ENCODE measurements at places on chromosomes 11 and 22.

DNA sequence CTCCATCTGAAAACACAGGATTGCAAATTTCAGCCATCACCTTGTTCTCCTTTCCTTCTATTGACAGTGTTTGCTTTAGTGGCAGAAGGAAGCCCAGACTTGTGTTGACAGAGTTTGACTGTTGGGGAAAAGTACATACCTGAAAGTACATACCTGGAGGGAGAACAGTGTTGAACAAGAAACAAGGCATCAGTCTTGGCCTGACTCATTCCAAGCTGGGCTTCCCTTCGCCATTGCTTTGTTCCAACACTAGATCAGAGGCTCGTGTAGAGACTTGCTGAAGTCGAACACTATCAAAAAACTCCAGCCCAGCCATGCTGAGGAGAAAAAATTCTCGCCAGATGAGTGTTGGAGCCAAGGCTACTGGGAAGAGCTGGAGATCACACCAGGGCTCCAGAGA is 133.4 kb downstream of the BBOX1 start:
- DNase-seq = no peak

- no peak for DNase-seq
Measured at GRCh38 chr22:39092111-39092862, 4.8 kb upstream of the APOBEC3H start.

- no peak for DNase-seq
Measured at GRCh38 chr22:36739185-36739584, 35.6 kb upstream of the CACNG2 start.

GRCh38 chr22:19626042-19626587 is 88.2 kb upstream of the SEPTIN5 start:
- no peak for DNase-seq

GRCh38 chr11:10307022-10307399 is 2.1 kb downstream of the ADM start:
- no peak for DNase-seq

GRCh38 chr11:95231881-95232605 is 1.0 kb upstream of the SESN3 start:
- DNase-seq = peak; percentile 60

DNA sequence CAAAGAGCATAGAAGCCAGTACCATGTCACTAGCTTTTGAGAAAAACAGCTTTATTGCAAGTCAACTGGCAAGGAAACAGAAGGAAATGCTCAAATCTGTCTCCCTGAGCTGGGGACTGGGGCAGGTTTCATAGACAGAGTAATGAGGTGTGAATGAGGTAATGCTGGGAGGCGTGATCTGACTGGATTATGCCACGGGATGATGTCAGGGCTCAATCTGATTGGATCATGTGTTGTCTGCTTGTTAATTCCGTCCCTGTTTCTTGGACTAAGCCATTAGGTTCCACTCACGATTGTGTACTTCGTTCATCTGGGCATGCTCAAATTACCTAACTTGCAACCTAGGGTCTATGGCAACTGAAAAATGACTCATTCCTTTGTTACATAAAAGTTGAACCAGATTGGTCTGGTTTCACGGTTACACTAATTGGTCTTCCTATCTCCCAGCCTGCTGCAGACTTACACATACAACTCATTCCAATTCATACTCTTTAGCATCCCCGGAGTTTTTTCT is 20.2 kb upstream of the OR10A5 start:
- DNase-seq = peak; percentile 17

DNA sequence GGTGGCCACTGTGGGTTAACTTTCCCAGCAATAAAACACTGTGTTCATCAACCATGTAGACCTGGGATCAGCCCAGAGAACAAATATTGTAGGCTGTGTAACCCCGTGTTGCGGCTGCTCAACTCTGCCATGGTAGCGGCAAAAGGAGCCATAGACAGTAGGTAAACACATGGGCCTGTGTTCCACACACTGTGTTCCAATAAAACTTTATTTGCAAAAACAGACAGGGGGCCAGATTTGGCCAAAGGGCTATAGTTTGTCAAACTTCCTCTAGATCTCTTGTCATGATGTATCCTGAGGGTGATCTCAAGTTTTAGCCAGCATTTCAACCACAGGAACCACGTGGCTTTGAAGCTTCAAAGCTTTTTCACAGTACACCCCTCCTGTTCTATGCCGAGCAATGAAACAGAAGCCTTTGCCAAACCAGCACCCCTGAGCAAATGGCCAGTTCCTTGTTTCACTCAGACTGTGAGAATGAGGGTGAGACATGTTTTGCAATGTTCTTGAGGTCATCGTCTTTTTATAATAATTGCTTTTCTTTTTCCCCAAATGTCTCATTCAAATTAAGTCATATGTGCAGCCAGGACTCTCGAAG is 49.9 kb upstream of the FADD start:
- DNase-seq = no peak

DNA sequence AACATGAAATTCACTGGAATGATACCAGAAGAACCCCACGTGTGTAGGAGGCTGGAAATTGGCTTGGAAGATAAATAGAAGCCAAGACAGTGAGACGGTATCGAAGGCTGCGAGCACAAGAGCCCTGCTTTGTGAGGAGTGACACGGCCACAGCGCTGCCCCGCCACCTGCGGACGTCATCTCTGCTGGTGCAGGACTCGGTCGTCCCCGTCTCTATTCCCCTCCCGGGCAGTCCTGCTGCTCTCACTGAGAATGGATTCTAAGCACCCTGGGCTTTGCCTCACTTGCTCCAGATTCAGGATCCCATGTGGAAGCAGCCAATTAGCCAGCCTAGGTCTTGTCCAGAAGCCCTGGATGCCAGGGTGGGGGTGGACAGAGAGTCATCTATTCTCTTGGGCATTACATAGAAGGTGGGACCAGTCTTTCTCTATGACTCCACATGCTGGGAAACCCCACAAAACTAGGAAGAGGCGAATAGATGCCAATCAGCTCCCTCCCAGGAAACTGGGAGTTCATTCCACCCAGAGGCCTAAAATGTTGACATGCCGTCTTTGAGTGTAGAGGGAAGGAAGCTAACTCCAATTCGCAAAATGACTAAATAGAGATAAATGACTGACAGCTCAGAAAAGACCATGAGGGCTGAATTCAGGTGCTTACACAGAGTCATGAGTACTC is 25.1 kb downstream of the APOL3 start:
- DNase-seq = no peak

- DNase-seq = no peak
Measured at GRCh38 chr11:64032050-64032449, 3.7 kb upstream of the FLRT1 start.

- no peak for DNase-seq
Measured at GRCh38 chr22:48898524-48899250, 929.0 kb downstream of the BRD1 start.
